NCI-H1436 treated with DMSO at 0.1 percent for 48 hours (cell line): ENCODE measurements at places on chromosomes 3 and 15.

DNA sequence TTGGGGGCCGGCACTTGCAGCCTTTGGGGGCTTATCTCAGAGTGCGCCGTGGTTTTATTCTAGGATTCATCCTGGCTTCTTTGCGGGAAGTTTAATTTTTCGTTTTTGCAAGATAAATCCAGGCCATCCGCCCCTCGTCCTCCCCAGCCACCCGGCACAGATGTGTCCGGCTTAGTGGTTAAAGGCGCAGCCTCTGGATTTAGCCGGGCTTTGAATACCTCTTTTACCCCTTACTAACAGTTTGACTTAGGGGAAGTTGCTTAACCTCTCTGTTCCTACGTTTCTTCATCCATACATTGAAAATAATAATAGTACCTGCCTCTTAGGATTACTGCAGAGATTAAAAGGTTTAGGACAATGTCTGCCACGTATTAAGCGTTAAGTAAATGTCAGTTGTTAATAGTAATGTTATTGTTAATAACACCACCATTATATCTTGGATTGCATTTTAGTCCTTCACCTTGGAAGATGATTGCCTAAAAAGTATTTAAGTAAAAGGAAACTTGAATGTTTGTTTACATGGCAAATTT is 714 bp downstream of the ECT2 start:
- DNase-seq, result no peak

GRCh38 chr3:197975311-197975710 is 15.3 kb downstream of the LMLN start:
- no peak for DNase-seq

DNA sequence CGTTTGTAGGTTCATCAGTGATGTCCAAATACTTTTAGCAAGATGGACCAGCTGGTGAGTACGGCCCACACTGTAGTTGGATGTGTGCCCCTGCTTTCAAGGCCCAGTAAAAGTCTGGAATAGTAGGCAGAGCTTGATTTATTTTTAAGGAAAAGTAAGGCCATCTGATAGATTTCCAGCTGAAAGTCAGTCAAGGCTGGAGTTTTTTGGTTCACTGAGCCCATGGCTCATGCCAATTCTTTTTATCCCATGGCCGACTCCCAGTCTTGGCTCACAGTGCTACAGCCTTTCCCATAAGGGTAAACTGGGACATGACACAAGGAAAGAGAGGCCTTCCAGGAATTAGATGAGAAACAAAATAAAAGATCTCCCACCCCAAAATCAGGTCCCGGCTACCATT is 13.5 kb downstream of the CCDC80 start:
- no peak for DNase-seq

GRCh38 chr3:182633186-182633585 is 160.1 kb upstream of the ATP11B start:
- DNase-seq, result no peak

GRCh38 chr3:169695031-169695430 is 31.5 kb upstream of the MECOM start:
- DNase-seq, result no peak

- no peak for DNase-seq
Observed at GRCh38 chr15:84003791-84004503, 231.6 kb upstream of the GOLGA6L4 start.

DNA sequence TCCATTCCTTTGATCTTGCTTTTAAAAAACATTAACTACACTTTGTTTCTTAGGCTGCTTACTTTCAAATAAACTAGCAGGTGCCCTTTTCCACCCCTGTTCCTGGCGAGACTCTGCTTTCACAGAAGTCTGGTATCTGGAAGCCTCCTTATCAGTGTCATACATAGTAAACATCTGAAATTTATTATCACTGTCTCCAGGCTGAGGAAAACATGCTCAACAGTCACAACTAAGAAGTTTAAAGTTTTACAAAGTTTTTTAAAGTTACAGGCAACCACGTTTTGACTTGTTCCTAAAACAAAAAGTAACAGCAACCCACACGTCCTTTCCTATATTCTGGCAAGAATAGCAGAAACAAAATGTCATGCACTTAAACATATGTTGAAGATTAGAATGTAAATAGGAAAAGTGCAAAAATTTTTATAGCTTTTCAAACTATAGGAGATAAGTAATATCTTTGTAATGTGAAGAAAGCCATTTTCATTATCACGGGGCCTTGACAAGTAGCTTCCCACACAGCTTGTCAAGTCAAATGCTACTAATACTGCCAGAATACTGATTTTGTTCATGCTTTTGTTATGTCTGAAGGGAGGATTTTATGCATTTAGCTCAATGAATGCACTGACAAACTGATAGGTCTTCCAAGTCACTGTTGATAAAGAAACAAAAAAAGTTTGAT is 275.2 kb upstream of the KCNMB2 start:
- DNase-seq, result no peak

- no peak for DNase-seq
Observed at GRCh38 chr15:82647045-82647834, at the start of gene CPEB1. TSS of gene CPEB1 (minus strand) at chr15:82647363. CDS start at chr15:82628459, 18,904 bp downstream.
